Karpas-422 (cell line): ENCODE measurements at places on chromosomes 11 and 22. TPM values are rescaled to one million over a fixed set of nuclear protein-coding genes. Genes with fewer than 3 reads are reported as not detected.

SLC22A9 gene
- not detected in 2 replicates for total RNA-seq

PHLDA2 gene
- total RNA-seq = 0.25 TPM in 1 of 2 replicates, not detected in the other

DNA sequence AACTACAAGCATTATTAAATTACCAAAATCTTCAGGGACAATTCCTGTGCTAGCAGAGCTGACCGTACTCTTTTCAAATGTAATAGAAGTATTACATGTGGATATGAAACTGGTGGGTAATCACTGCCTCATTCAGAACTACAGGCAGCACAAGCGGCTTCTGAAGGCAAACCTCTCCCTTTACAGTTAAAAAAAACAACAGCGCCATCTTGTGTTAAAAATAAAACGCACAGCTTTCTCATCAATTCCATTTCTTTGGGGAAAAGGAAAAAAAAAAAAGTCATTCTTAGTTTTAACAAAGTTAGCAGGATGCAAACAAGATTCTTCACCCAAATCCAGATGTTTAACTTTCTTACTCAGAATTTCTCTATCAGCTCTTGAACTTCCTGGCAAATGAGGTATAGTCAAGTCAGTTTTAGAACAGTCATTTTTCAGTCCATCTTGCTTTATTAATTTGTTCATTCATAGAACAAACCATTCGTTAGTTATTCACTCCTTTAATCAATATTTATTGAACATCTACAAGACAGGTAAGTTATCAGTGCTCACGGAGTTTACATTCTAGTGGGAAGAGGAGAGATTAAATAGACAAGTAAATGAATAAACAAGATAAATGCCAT lies 331.8 kb upstream of the MPPED2 start:
- H3K27ac ChIP-seq = no peak overlapping the region
- no peaks in the 10 kb centered on the region for H3K4me1 ChIP-seq
- H3K27me3 ChIP-seq = no peaks in the 10 kb centered on the region
- no peaks in the 10 kb centered on the region for H3K36me3 ChIP-seq
- peak; percentile 89 for DNase-seq
- no peak overlapping the region for H3K4me3 ChIP-seq

DNA sequence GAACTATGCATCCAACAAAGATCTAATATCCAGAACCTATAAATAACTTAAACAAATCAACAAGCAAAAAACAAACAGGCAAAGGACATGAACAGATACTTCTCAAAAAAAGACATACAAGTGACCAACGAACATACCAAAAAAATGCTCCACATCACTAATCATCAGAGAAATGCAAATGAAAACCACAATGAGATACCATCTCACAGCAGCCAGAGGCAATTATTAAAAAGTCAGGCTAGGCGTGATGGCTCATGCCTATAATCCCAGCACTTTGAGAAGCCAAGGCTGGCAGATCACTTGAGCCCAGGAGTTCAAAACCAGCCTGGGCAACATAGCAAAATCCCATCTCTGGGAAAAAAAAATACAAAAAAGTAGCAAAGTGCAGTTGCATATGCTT lies 10.7 kb downstream of the SAA4 start:
- peaks cover 4% of the 10 kb centered on the region for H3K4me1 ChIP-seq
- no peak for DNase-seq
- H3K27me3 ChIP-seq = no peaks in the 10 kb centered on the region
- H3K4me3 ChIP-seq = no peak overlapping the region
- H3K36me3 ChIP-seq = no peaks in the 10 kb centered on the region
- no peak overlapping the region for H3K27ac ChIP-seq

DNA sequence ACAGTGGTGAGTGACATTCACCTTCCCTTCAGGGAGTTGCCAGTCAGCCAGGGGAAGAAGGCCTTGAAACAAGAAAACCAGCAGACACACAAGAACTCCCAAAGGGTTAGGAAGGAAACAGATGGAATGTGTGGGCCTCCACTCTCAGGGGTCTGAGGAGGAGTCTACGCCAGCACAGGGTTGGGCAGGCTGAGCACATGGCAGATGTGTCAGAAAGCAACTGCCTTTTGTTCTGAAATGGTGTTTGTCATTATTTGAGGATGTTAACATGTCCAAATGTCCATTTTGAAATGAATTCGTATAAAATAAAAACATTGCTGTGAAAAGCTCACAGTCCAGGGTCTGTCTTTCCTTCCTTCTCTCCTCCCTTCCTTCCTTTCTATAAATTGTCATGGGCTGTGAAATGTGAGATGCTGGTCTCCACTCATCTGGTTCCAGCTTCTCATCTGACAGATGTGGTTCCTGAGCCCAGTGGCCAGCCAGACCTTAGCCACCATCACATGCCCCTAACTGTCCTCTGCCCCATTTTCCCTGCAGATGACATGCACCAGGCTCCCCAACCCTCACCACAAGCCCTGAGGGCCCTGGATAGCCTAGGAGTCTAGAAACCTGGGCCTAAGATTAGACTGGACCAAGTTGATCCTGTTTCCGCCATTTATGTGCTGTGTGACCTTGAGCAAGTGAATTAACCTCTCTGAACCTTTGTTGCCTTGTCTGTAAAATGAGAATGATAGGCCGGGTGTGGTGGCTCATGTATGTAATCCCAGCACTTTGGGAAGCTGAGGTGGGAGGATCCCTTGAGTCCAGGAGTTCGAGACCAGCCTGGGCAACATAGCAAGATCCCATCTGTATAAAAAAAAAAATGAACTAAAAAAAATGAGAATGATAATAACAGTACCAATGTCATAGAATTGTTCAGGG lies 56.2 kb upstream of the CRYBB3 start:
- H3K36me3 ChIP-seq = no peaks in the 10 kb centered on the region
- DNase-seq = no peak
- H3K27me3 ChIP-seq = no peaks in the 10 kb centered on the region
- no peak overlapping the region for H3K4me3 ChIP-seq
- no peak overlapping the region for H3K27ac ChIP-seq

OR2AT4 gene
- 0.04 TPM in 1 of 2 replicates, not detected in the other for total RNA-seq

DNA sequence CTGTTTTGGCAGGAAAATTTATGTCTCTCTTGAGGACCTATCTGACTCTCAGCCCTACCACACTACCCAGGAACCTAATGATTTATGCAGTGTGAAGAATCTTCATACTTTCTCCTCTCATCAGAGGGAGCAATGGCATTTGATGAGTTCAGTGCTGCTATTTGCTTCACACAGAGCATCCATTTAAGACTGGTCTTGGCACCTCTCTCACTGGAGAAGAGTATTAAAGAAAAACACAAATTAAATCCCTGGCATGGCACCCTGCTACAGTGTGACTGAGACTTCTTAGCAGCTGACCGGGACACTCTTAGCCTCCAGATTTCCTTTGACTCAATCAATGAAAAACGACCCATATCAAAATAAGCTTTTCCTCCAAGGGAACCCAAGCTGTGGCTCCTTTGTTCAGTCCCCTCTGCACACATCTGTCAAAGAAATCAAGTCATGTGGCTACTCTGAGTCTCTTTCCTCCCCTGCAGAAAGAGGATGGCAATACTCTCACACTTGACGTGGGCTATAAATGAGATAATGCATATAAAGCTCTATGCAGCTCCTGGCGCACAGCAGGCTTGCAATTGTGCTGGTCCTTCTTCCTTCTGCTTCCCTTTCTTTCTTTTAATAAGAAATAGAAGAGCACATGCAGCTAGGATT lies 186.1 kb upstream of the E2F8 start:
- H3K4me3 ChIP-seq = no peak overlapping the region
- peaks cover 7% of the 10 kb centered on the region for H3K4me1 ChIP-seq
- no peak overlapping the region for H3K27ac ChIP-seq
- H3K27me3 ChIP-seq = no peaks in the 10 kb centered on the region

DNA sequence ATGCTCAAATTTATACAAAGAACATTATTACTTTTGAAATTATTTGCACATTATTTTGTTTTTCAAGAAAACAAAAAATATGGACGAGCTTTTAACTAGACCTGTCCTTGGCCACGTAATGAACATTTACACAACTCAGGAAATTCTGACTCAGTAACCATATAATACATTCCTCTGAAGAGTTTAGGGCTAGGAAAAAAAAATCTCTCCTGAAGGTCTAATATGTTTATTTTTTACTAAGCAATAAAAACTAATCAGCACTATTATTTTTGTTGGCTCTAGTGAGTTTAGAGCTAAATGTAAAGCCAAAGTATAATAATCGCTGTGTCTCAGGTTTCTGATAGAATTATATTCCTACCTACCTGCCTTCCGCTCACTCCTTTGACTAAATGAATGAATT lies 187.5 kb downstream of the SWAP70 start:
- H3K27me3 ChIP-seq = no peaks in the 10 kb centered on the region
- H3K4me3 ChIP-seq = no peak overlapping the region
- no peaks in the 10 kb centered on the region for H3K4me1 ChIP-seq
- DNase-seq = no peak

TEX54 gene
- total RNA-seq = 2.7 TPM in 1 of 2 replicates, not detected in the other

EMID1 gene
- total RNA-seq = 0.26 and 0.32 TPM in 2 replicates

UPK2 gene
- total RNA-seq = not detected in 2 replicates

DNA sequence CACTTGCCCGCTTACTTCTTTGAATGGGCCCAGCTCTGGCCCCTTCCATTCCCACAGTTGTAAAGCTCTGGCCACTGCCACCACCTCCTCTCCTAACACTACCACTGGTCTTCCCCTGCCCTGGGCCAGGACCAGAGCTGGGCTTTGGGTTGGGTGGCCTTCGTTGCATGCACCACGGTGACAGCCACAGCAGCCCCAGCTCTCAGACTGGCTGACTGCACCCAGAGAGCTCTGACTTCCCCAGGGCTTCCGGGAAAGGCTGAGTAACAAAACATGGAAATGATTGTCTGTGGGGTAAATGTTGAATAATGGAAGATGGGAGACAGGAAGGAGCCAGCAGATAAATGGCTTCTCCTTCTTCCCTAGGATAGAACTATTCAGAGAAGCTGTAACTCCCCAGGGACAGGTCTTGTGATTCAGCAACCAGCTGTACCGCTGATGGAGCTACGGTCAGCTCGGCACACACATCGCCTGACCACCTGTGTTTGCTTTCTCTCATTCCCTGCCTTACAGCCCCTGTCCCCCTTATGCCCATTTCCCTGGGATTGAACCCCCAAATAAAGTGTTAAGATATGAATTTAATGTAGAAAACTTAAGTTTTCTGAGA lies 27.6 kb downstream of the SCN4B start:
- peak; percentile 19 for DNase-seq
- H3K27ac ChIP-seq = no peak overlapping the region

LYVE1 gene
- total RNA-seq = not detected in 2 replicates

SMIM35 gene
- total RNA-seq = 0.04 TPM in 1 of 2 replicates, not detected in the other

GRCh38 chr11:17145972-17146371 lies 61.8 kb downstream of the PIK3C2A start:
- H3K4me1 ChIP-seq = no peaks in the 10 kb centered on the region
- no peaks in the 10 kb centered on the region for H3K27me3 ChIP-seq
- no peak for DNase-seq
- H3K36me3 ChIP-seq = peaks cover 14% of the 10 kb centered on the region; the same call in 1 of the 2 replicates

THRSP gene
- total RNA-seq = not detected in 2 replicates

- H3K27me3 ChIP-seq = 0 out of 2 replicates have a peak, but pooled peaks cover 4% of the 10 kb centered on the region
- H3K36me3 ChIP-seq = no peaks in the 10 kb centered on the region
These were observed 253.7 kb downstream of the AASDHPPT start for GRCh38 chr11:106331176-106331575.

DNA sequence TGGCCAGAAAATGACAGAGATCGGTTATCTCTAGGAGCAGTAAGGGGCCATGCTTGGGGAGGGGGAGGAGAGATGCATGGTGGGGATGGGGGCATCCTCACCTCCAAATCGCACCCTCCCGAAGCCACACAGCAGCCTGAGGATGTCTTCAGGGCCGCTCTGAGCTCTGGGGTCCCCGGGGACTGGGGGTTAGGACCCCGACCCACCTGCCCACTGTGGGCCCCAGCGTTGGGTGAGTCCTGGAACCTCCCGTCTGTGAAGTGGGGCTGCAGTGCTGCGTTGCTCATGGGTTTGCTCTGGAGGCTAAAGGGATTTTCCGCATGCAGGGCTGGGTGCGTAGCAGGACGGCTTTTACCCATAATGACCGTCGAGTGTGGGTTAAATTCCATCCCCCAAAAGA lies 1046.3 kb downstream of the BRD1 start:
- DNase-seq = no peak
- no peaks in the 10 kb centered on the region for H3K36me3 ChIP-seq
- H3K4me1 ChIP-seq = no peaks in the 10 kb centered on the region

GRCh38 chr11:35139722-35140282 lies 831 bp downstream of the CD44 start:
- H3K4me1 ChIP-seq = peaks cover 7% of the 10 kb centered on the region
- H3K27ac ChIP-seq = no peak overlapping the region
- 0 out of 2 replicates have a peak, but pooled peaks cover 4% of the 10 kb centered on the region for H3K27me3 ChIP-seq
- no peak for DNase-seq
- H3K36me3 ChIP-seq = no peaks in the 10 kb centered on the region

- H3K4me1 ChIP-seq = peaks cover 10% of the 10 kb centered on the region
- H3K27me3 ChIP-seq = no peaks in the 10 kb centered on the region
- H3K36me3 ChIP-seq = no peaks in the 10 kb centered on the region
These were observed 112.8 kb downstream of the ABTB2 start for GRCh38 chr11:34245041-34245440.

DNA sequence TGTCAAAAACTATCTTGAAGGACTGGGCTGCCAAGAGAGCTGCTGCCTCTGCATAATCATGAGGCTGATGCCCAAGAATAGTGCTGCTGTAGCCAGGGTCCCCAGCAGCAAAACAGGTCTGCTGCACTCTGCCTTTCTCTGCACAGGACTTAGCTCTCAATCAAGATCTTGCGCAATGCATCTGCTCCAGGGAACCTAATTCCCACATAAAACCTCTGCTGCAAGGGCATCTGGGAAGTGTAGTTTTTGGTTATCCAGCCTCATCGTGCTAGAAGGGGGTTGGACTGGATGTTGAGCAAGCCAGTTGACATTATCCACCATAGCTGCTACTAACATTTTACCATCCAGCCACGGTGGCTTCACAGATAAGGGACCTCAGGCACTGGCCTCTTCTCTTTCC lies 192.7 kb downstream of the C11orf91 start:
- H3K4me1 ChIP-seq = no peaks in the 10 kb centered on the region
- H3K27me3 ChIP-seq = no peaks in the 10 kb centered on the region
- DNase-seq = no peak

DNA sequence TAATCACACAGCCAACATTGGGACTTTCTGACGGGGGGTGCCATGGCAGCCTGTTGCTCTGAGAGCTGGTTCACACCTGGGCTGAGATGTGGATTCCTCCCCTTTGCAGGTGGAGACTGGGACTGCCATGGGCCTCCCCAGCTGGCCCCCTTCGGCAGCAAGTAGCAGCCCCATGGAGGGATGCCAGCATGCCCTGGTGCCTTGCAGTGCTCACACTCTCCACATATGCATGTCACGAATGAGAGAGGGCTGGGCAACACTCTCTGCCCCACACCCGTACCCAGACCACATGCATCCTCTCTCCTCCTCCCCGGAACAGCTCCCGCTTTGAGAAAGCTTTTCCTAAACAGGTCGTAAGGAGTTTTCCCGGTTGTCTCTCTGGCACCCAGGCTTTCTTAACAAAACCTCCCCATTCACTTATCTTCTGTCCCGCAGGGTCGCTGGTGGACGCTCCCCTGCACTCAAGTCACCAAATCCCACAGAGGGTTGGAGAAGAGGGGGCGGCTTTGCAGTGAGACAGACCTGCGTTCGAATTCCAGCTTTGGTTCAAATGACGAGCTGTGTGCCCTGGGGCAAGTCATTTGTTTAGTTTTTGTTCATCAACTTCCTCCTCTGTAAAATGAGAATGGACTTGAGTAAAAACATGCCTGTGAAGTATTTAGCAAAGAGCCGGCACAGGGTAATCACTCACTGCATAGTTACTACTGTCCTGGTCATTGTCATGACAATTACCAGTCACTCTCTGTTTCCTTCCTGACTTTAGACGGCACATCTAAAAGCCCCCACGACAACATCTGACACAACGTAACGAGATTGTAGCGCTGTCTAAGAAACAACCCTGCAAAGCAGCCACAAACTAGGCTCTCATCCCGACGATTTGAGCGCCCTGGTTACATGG lies 231.3 kb upstream of the B3GAT1 start:
- H3K36me3 ChIP-seq = no peaks in the 10 kb centered on the region
- no peak for DNase-seq
- H3K27ac ChIP-seq = no peak overlapping the region
- no peak overlapping the region for H3K4me3 ChIP-seq
- H3K27me3 ChIP-seq = no peaks in the 10 kb centered on the region

UCP3 gene
- total RNA-seq = 3.0 and 4.0 TPM in 2 replicates

SIK2 gene
- 56.3 and 64.8 TPM in 2 replicates for total RNA-seq

UQCC3 gene
- total RNA-seq = 13.9 and 27.3 TPM in 2 replicates

POTEH gene
- total RNA-seq = not detected in 2 replicates
